H4 (cell line): ENCODE measurements at places on chromosomes 4 and X. TPM values are rescaled to one million over a fixed set of nuclear protein-coding genes. Genes with fewer than 3 reads are reported as not detected.

- no peak for DNase-seq
Measured at GRCh38 chr4:87622303-87622702, 14.0 kb downstream of the DSPP start.

- DNase-seq: no peak
Measured at GRCh38 chr4:40846532-40846931, 96.8 kb downstream of the NSUN7 start.

DNA sequence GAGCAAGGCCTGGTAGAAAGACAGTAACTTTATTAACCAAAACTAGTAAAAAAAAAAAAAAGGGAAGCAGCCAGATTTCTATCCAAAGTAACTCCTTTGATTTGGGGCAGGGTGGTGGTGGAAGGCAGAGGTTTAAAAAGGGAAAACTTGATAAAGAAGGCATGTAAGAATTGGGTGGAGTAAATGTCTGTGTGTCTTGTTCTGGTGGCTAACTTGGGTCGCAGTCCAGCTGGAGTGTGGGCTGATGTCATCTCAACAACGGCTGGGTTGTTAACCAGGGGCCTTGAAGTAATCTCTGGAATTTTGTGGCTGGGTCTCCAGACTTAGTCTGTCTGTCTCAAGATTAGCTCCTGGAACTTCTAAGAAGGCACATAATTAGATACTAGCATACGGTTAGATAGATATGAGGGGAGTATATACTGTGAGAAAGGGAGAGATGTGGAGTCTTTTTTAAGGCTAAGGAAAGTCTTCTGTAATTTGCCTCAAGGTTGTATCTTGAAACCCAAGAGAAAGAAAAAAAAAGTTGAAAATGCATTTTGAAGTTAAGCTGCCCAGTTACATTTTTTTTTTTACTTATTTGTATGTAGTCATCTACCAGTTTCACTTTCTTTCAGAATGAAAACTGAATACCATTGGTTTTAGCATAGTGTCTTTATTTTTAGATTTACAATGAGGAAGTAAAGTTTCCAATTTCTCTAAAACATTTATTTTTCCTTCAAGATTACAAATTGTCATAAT lies 48.3 kb downstream of the MTHFD2L start:
- DNase-seq: peak; percentile 88

DNA sequence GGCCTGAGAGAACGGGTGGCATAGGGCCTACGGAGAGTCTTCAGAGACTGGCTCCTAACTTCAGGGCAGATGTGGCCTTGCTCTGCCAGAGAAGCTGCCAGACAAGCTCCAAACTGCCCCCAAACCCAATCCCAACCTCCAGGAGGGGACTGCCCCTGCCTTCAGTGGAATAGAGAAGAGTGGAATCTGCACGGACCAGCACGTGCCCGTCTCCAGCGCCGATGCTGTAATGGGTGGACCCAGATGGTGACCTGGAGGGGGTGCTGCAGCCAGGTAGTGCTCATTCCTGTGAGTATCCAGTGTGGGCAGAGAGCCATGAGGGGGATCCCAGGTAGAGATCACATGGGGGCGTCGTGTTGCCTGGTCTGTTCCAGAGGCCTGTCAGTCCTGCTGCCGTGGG lies 73.2 kb upstream of the NKX1-1 start:
- DNase-seq: no peak

- peak; percentile 59 for DNase-seq
Measured at GRCh38 chr4:138192113-138192512, 50.0 kb downstream of the SLC7A11 start.

DNA sequence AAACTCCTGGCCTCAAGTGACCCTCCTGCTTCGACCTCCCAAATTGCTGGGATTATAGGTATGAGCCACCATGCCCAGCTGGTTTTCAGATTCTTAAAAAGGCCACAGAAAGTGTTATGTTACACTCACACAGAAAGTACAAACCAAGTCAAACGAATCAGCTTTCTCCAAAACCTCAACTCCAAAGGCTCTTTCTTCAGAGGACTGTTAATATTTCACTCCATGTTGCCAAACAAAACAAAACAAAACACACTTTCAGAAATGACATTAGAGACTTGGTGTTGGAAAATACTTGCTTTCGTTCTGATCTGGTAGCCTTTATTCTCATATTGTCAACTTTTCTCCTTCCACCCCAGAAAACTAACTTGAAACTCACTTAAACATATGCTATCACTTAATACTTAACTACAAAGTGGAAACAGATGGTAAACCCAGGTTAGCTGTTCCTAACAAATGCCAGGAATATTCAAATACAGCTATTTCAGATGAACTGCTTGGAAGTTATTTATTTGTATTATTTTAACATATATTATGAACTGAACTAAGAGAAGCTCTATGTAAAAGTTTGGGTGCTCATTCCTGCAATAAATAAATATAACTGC lies 34.7 kb downstream of the RLIM start:
- DNase-seq: no peak

DNA sequence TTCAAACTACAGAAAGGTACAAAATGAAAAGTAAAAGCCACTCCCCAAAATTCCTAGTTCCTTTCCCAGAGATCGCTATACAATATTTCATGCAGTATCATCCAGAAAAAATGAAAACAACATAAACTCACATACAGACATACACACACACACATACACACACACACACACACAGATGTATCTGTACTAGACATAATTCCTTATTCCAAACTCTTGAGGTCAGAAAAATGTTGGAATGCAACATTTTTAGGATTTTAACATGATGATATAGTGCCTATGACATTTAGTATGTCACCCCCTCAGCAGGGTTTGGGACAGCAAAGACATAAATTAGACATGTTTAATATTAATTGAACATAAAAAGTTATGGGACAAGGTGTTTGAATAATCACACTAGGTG lies 73.4 kb upstream of the LHFPL1 start:
- DNase-seq: no peak

DNA sequence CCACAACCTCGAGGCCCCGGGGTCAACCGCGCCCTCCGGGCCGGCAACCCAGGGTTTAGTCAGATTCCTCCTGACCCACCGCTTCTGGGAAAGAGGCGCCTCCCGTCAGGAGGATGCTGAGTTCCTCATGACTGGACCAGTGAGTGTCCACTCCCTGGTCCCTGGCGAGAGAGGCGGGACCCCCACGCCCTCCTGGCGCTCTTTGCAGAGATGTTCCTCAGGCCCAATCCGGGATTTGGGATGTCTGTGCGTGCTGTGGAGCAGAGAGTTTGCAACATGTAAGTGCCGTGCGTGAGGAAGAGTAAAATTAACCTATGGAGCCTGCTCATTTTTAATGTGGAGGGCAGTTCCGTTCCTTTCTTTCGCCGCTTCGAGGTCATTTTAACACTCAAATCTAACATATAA lies 824 bp upstream of the UGDH start:
- DNase-seq: no peak

GRCh38 chr4:107757864-107758476 lies 37.9 kb upstream of the PAPSS1 start:
- DNase-seq: no peak

DNA sequence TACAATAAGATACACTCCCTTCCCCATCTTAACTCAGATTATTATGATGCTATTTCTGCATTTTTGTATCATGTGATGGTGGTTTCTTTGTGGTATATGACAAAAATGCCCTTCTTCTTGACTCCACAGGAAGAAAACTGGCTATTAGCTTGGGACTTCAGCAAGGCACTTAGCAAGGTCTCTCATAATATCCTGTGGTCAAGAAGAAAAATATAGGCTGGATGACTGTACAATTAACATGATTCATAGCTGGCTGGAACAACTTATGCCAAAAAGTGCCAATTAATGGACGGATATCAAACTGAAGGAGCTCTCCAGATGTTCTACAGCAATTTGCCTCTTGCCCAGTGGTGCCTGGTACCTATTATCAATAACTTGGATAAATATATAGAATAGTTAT lies 2.3 kb upstream of the MID1IP1 start:
- no peak for DNase-seq

DNA sequence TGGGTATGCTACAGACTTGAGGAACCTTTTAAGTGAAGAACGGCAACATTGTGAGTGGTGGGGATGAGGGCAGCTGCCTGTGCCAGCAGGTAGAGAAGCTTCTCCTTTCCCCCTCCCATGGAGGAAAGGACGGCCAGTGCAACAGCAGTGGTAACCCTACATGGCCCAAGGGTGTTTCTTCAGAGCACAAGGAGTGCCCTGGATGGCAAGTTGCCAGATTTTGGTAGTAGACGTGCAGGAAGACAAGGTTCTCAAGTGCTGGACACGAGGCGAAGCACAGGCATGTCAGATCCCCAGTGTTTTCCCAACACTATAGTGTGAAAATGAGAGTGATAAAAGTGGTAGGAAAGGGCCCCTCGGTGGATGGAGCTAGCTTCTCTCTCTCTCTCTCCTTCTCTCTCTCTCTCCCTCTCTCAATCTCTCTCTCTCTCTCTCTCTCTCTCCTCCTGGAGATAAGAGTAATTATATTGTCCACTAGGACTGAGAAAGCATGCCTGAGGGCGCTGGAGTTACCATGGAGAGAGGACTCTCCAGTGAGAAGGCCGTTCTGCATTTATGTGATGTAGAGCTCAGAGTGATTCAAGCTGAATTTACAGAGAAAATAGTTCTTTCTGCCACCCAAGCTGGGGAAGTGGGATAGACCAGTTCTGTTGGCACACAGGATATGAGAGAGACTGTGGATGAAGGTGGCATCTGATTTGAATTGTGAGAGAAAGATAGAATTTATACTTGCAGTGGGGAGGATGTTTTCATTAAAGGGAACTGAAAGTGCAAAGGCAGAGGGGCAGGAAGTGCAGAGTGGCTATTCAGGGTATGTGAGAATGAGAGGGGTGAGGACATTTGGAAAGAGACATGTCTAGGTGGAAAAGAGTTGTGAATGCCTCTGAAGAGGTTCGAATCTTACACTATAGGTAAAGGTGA lies 25.7 kb upstream of the TRPC3 start:
- no peak for DNase-seq

DNA sequence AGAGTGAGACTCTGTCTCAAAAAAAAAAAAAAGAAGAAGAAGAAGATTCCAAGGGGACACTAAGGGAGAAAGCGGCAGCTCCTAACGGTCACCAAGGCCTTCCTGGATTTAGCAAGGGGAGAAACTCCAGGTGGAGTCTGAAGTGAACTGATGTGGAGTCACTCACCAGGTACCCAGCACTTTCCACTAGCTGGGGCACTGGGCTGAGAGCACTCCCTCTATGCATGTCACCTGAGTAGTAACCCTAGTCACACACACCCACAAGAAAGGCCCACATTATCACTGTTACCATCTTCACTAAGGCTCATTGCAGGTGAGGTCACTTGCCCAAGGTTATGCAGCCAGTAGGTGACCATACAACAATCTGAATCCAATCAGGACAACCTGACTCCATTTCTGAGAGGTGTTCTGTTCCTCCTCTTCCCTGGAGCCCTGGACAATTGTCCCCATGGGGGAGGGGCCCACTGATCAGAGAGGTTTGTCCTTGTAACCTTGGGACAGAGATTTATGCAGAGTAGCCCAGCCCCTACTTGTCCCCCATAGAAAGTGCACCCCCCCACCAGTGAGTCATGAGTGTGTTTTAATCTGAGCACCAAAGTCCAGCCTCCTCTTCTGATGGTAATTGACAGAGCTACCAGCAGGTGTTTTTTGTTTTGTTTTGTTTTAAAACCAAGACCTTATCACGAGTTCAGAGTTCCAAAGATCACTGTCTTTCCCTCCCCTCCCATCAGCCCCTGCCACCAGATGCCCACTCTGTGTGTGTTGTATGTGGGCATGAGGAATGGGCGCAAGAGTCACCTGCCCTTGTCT lies 5.9 kb upstream of the SASH3 start:
- DNase-seq: no peak

DNA sequence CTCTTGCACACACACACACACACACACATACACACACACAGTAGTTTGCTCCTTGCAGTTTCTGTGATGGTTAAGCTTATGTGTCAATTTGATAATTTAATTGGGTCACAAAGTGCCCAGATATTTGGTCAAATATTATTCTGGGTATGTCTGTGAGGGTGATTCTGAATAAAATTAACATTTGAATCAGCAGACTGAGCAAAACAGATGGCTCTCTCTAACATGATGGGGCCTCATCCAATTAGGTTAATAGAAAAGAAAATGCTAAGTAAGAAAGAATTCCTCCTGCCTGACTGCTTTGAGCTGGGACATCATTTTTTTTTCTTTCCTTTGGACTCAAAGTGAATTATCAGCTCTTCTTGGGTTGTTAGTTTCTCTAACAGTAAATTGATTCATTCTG lies 191.2 kb upstream of the INTU start:
- DNase-seq: no peak

GRCh38 chrX:96715481-96715880 lies 30.8 kb downstream of the DIAPH2 start:
- DNase-seq: no peak

DNA sequence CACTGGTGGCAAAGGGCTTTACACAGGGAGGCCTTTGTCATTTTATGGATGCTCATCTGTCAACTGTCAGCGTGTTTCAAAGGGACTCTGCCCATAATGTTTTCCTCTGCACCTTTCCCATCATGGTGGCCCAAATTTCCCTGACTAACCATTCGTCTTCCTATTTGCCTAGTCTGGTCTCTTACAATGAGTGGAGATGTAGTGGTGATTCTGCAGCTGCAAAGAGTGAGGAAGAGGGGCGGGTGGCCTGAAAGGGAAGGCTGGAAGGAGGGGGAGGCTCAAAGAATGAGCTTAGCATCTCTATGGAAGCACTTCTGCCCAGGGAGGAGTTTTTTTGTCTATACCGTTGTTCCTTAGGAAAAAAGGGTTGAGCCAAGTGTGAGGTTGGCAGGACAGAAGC lies 447.5 kb downstream of the NKX6-1 start:
- DNase-seq: no peak

DNA sequence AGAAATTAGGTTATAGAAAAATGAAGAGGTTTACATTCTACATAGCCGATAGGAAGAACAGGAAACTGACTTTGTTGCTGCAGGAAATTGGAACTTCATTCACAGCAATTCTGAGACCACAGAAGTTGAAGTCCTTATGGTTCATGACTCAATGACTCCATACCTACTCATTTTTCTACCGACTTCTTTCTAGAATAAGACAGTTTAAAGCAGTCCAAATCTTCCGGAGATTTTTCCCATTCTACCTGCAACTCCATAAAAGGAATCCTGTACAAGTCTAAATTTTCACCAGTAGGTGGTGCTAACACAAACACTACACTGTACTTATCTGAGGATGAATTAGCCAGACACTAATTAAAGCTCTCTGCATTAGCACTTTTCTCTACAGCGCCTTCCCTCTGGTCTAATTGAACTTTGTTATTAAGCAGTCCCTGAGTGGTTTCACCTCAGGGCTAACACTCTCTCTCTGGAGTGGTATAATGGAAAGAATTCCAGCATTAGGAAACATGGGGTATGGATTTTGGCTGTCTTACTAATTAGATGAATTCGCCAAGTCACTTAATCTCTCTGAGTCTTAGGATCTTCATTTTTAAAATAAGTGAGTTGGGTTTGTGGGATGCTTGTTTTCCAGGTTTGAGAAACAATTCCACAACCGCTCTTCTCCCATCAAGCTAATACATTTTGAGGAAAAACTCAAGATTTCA lies 167.9 kb downstream of the SMIM20 start:
- peak; percentile 54 for DNase-seq

- DNase-seq: no peak
Measured at GRCh38 chr4:124803641-124804040, 91.1 kb upstream of the ANKRD50 start.

F8A3 gene
- total RNA-seq: 0.41 and 5.0 TPM in 2 replicates

MAGEA3 gene
- 15.8 and 18.1 TPM in 2 replicates for total RNA-seq

SUPT20HL1 gene
- total RNA-seq: not detected in 2 replicates

BEX2 gene
- total RNA-seq: 17.6 and 19.2 TPM in 2 replicates

RBM10 gene
- total RNA-seq: 37.9 and 42.3 TPM in 2 replicates

PRDM5 gene
- 9.1 and 11.7 TPM in 2 replicates for total RNA-seq

DMD gene
- total RNA-seq: 9.3 and 13.3 TPM in 2 replicates

GPRIN3 gene
- 0.53 and 0.62 TPM in 2 replicates for total RNA-seq

CSN1S1 gene
- total RNA-seq: not detected in 2 replicates
